Occipital lobe (tissue), 3 donors: ENCODE measurements at places on chromosomes 6 and 20. TPM values are rescaled to one million over a fixed set of nuclear protein-coding genes. Genes with fewer than 3 reads are reported as not detected.

DNA sequence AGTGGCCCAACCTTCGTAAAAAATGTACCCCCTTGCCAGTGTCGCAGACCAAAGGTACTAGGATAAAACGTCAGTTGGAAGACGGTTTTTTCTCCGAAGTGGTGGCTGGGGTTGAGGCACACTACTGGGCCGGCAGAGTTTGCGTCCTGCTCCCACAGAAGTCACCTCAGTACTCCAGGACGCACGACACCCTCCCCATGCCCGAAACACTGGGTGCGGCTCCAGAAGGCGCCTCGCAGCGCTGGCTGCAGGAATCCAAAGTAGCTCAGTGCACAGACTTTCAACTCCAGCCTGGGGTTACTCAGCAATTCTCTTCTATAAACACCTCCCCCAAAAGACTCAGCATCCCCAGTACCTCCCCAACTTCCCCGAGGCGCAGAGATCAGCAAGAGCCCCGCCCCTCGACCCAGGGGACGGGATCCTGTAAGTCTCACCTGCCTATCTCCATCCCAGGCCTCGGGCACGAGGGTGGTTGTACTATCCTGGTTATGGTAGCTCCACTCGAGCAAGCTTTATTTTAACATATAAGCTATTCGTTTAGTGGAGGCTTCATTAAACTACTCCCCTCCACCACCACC lies 88.2 kb downstream of the ZFP64 start:
- no peak for DNase-seq

DNA sequence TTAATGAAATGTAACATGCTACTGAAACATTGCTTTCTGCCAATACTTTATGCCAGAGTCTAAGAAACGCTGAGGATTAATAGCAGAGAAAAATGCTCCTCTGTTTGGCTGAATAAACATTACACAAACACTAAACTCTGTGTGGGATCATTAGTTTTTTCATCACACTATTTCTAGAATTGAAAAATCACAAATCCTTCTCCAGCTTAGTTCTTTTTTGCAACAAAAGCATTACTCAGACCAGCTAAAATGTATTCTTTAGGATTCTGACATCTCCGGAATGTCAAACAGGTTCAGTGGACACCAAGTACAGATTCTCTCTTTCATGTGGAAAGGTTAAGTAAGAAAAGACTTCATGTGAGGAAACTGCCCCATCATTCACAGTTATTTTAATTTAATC lies 226.9 kb downstream of the SIM1 start:
- no peak for DNase-seq

GRCh38 chr6:129679758-129680157 lies 30.2 kb downstream of the ARHGAP18 start:
- no peak for DNase-seq

GRCh38 chr6:109292420-109292819 lies 89.8 kb downstream of the CD164 start:
- no peak for DNase-seq

- DNase-seq: no peak
These were observed 2.6 kb upstream of the LIN28B start for GRCh38 chr6:104954190-104954797.

Gene GTF3C6
- total RNA-seq: 44.8 TPM

Gene NRSN1
- 27.9 TPM for total RNA-seq

DNA sequence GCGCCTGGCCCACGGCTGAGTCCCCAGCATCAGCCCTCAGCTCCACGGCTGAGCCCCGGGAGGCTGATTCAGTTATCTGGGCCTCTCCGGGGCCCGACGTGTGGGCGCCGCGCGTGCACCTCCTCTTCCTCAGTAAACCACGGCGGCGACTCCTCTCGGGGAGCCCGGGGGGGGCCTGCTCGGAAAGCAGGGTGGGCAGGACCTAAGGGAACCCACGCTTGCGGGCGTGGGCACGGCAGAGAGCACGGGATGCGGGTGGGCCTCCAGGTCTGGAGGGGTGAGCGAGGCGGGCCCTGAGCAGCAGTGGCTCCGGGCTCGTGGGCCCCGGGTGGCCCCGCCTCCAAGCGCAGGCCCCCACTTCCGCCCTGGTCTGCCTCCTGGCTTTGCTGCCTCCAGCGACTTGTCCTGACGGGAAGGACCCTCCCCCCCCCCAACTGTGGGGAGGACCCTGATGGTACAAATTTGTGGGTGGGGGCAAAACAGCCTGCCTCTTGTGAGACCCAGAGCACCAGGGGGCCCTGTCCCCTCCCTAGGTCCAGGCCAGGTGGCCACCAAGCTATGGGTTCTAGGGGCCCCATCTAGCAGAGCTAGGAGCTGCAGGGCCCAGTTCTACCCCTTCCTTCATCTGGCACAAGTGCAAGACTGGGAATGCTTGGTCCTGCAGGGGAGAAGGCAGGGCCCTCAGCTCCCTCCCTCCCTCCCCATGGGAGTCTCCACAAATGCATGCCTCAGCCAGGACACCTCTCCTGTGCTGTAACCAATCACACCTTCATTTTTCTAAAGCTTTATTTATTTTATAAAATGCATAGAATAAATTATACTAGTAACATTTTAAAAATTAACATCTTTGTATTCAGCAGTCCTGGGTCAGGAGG lies 16.9 kb downstream of the UCKL1 start:
- no peak for DNase-seq

DNA sequence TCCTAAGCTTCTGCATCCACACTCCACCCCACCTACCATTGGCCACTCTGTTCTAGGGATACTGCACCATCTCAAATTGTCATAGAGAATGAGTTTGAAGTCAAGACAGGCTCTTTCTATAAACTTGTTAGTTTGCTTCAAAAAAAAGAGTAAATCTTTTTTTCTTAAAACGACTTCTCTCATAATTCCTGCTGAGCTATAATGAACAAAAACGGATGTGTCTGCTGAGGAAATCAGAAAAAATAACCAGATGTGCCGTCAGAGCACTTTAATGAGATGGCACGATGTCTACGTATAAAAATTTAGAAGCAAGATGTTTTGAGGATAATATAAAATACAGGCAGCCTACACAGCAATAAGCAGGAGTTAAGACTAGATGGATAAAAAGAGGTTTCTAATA lies 24.0 kb upstream of the DDO start:
- DNase-seq: no peak

Gene GRM1
- 22.3 TPM for total RNA-seq

DNA sequence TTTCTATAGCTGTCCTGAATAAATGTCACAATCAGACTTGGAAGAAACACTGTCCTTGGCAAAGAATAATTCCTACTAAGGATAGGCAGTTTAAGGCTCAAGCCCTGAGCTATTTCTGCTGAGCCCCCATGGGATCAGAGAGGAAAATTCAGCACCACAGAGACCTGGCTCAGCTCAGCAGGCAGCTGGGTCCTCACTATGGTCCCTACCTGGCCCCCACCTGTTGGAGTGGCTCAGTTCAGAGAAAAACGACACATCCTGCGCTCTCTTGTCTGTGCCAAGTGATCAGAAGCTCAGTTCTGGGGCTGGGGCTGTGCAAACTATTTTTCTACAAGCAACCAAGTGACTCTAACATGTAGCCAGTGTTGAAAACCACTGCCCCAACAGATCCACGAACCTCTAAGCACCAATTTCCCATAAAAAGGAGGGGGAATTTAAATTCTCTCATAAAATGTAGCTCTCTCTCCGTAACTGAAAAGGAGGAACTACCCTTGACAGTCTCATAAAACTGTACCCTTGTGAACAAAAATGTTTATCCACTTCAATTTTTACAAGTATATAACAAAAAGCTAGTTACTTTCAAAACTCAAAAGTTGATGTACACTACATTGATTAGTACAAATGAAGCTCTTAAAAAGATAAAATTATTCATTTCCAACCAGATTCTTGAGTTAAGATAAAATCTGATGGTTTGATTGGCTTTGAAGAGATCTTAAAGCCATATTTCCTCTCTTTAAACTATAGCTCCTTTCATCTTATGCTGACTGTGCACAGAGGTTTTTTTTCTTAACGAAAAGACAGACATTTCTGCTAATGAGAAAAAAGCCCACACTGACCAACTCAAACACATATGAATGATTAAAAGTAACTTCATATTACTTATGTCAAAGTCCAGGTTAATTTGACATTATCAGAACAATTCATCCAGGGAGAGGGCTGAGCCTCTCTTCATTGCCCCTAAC lies 52.0 kb downstream of the KIF13A start:
- DNase-seq: no peak

- no peak for DNase-seq
These were observed 17.5 kb upstream of the ZSCAN9 start for GRCh38 chr6:28207510-28208110.

DNA sequence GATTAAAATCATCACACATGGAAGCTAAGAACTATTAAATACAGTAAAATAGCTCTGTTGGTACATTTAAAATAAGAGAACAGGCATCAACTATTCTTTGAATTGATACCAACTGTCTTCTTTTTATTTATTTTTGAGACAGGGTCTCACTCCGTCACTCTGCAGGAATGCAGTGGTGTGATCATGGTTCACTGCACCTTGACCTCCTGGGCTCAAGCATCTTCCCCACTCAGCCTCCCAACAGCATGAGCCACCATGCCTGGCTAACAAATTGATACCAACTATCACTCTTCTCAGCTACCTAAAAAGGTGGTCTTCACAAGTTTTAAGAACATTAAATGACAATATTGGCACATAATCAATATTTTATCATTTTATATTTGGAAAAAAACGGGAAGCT lies 7.8 kb upstream of the PNISR start:
- DNase-seq: no peak

Gene MRPS26
- 36.0 TPM for total RNA-seq

- DNase-seq: no peak
These were observed 8.6 kb upstream of the SIRPB2 start for GRCh38 chr20:1499528-1500420.

DNA sequence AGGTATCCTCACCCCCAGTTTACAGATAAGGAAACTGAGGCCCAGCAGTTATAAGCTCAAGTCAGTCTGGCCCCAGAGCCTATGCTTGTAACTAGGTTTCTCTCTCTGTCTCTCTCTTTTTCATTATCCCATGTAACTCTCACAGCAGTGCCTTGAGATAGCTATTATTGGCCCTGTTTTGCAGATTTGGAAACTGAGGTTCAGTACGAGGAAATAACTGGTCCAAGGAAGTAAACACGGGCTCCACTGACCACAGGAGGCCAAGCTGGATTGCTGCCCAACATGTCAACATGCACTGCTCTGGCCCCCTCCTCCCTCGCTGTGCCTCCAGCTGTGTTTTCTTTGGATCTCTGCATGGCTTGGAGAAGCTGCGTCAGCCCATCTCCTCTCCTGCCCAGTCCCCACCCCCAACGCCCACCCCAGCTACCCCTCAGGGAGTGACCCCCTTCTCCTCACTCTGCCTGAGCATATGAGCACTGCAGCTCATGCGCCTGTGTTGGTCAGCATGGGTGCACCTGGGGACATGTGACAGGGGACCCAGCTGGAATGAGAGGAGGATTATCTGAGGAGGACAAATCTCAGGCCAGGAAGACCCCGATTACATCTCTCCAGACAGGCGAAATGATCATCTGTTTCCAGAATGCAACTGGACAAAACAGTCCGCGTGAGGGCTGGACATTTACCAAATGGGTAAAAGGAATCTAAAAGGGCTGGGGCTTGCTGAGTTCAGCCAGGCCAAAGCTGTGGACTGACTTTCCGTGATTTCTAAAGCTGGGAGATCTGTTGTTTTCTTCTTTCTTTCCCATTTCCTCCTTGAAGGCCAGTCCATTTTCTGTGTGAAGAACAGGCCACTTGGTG lies 7.8 kb upstream of the PLTP start:
- DNase-seq: no peak

DNA sequence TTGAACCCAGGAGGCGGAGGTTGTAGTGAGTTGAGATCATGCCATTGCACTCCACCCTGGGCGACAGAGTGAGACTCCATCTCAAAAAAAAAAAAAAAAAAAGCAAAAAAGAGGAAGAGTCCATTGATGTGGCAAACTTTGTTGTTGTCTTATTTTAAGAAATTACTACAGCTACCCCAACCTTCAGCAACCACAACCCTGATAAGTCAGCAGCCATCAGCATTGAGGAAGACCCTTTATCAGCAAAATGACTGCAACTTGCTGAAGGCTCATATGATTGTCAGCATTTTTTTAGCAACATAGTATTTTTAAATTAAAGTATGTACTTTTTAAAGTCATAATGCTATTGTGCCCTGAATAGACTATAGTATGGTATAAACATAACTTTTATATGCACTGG lies 48.8 kb downstream of the ZFP64 start:
- DNase-seq: no peak

DNA sequence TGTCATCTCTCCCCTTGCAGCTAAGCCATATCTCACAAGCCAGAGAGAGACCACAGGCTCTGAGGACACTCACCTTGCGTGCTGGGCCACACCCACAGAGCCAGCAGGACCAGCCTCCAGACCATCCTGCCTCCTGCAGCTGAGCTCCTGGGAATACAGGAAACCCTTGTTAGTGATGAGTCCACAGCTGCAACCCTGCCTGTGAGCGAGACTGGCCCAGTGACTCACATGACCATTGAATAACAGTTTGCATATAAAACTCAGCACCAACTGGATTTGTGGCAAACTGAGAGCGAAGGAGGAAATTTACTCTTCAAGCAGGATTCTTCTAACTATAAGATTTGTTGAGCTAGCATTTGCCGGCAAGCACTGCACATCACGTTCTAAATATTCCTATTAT lies 3.0 kb downstream of the THBS2 start:
- DNase-seq: peak; percentile 72
